ENCODE measurements at places on chromosomes 1 and 21. TPM values are rescaled to one million over a fixed set of nuclear protein-coding genes. Genes with fewer than 3 reads are reported as not detected.

CELA2A gene
- total RNA-seq, result not detected

TNFRSF14 gene
- total RNA-seq, result 38.6 TPM

FCRL6 gene
- not detected for total RNA-seq

OPTC gene
- not detected for total RNA-seq

RGS8 gene
- total RNA-seq, result 0.16 TPM

ADORA3 gene
- not detected for total RNA-seq

ZNF670 gene
- total RNA-seq, result 3.0 TPM

RXRG gene
- total RNA-seq, result not detected

SPRR1B gene
- not detected for total RNA-seq

TSPAN1 gene
- 1.2 TPM for total RNA-seq

GJA9 gene
- under 0.01 TPM for total RNA-seq

TLR5 gene
- total RNA-seq, result 0.81 TPM

TMEM81 gene
- total RNA-seq, result 0.73 TPM

LHX4 gene
- 0.32 TPM for total RNA-seq

PTGFR gene
- 222 TPM for total RNA-seq

Measured in hair follicle dermal papilla cell (primary cell).